ENCODE measurements at places on chromosomes 5 and 9.

GRCh38 chr5:141504216-141504615 lies 15.3 kb downstream of the PCDHGC5 start:
- no peak overlapping the region for H3K27ac ChIP-seq
- H3K36me3 ChIP-seq: no peaks in the 10 kb centered on the region
- H3K4me1 ChIP-seq: peaks cover 5% of the 10 kb centered on the region
- H3K4me3 ChIP-seq: no peak overlapping the region

GRCh38 chr5:181098762-181099601 lies 32.0 kb downstream of the OR2V1 start:
- no peak overlapping the region for H3K4me3 ChIP-seq
- DNase-seq: no peak
- H3K27me3 ChIP-seq: peaks cover 19% of the 10 kb centered on the region
- no peak overlapping the region for H3K27ac ChIP-seq
- H3K36me3 ChIP-seq: no peaks in the 10 kb centered on the region

DNA sequence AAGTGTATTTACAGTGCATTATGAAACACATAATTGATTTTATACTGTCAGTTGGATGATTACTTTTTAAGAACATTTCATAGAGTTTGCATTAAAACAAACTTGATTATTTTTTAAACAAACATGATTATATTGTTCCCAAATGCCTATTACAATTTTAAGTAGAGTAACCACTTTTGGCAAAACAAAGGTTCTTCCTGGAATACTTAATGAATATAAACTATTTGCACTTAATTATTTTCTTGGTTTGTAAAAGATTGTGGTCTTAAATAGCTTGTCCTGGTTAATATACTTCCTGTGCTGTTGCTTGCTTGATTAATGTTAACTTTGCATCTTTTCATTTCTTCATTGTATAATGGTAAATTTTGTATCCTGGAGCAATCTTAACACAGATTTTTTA lies 180.0 kb downstream of the CDH12 start:
- no peaks in the 10 kb centered on the region for H3K36me3 ChIP-seq
- DNase-seq: no peak
- H3K4me3 ChIP-seq: no peak overlapping the region

- no peak overlapping the region for H3K27ac ChIP-seq
- DNase-seq: no peak
- no peaks in the 10 kb centered on the region for H3K4me1 ChIP-seq
- no peaks in the 10 kb centered on the region for H3K27me3 ChIP-seq
- no peak overlapping the region for H3K4me3 ChIP-seq
- H3K36me3 ChIP-seq: no peaks in the 10 kb centered on the region
Measured at GRCh38 chr5:102628441-102629175, 126.5 kb upstream of the PAM start.

DNA sequence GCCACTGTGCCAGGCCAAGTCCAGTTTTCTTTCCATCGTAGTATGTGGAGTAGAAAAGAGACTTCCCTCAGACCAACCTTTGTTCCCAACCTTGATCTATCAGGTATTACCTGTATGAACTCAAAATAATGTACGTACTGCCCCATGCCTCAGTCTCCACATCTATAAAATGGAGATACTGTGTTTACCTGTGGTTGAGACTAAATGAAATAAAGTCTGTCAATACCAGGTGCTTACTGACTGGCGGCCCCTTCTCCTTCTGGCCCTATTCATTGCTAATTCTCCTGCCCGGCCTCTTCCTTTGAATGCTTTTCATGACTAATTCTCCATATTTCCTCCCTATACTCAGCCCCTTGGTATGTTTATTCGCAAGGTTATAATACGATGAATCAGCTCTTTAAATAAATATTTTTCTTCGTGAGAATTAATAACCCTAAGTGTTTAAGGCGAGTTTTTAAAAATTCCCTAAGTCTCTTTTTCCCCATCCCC lies 89.6 kb upstream of the BASP1 start:
- no peaks in the 10 kb centered on the region for H3K27me3 ChIP-seq
- H3K36me3 ChIP-seq: no peaks in the 10 kb centered on the region
- no peaks in the 10 kb centered on the region for H3K4me1 ChIP-seq
- H3K27ac ChIP-seq: no peak overlapping the region
- H3K4me3 ChIP-seq: no peak overlapping the region
- DNase-seq: no peak

- no peak for DNase-seq
- H3K27ac ChIP-seq: no peak overlapping the region
- no peaks in the 10 kb centered on the region for H3K4me1 ChIP-seq
- no peak overlapping the region for H3K4me3 ChIP-seq
- no peaks in the 10 kb centered on the region for H3K27me3 ChIP-seq
- no peaks in the 10 kb centered on the region for H3K36me3 ChIP-seq
Measured at GRCh38 chr5:64653766-64654560, 36.3 kb upstream of the SHISAL2B start.

DNA sequence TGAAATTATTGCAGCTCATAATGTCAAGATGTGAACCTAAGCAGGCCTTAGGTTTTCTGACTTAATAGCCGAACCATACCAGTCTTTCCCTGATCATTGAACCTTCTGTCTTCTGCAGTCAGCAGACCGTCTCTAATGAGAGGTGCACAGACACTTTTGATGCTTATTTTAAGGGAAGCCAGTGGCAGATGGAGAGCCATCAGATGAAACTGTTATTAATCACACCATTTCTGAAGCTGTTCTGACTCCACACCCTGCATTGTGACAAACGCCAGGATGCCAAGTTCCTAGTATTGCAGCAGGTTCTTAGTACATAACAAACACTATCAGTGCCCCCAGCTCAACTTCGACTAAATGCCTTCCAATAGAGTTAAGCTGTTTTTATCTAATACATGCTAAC lies 43.0 kb downstream of the PIK3R1 start:
- H3K4me3 ChIP-seq: no peak overlapping the region
- DNase-seq: no peak
- peaks cover 7% of the 10 kb centered on the region for H3K4me1 ChIP-seq
- no peaks in the 10 kb centered on the region for H3K36me3 ChIP-seq
- no peaks in the 10 kb centered on the region for H3K27me3 ChIP-seq
- H3K27ac ChIP-seq: peak overlapping the region; percentile 81

DNA sequence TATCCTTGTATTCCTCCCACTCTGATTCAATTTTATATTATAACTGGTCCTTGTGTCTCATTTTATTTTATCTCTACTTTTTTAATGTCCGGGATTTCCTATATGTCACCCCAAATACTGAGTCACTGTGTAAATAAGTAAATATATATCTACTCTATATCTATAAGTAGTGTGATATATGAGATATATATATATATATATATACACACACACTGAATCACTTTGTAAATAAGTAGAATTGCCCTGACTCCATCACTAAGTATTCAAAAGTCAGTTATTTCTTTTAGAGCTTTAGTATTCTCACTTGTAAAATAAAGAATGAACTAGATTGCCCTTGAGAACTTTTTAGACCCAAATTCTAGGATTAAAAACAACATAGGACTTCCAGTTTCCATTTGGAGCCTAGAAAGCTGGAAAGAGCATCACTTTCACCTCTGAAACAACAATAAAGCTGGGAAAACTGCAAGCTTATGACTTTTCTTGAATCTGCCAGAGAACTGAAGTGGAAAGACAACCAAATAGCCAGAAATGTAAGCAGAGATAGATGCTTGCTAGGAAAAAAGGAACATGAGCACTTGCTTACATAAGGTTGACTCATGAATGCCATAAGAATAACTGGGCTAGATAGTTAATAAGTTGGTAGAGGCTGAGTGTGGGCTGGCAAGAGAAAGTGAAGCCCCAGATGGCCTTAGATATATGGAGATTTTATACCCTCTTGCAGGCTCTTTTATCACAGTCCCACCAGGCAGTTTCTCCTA lies 171.1 kb upstream of the TLX3 start:
- H3K36me3 ChIP-seq: no peaks in the 10 kb centered on the region
- H3K4me1 ChIP-seq: no peaks in the 10 kb centered on the region
- DNase-seq: no peak
- H3K4me3 ChIP-seq: no peak overlapping the region
- no peaks in the 10 kb centered on the region for H3K27me3 ChIP-seq

- H3K27me3 ChIP-seq: no peaks in the 10 kb centered on the region
- H3K36me3 ChIP-seq: no peaks in the 10 kb centered on the region
- no peak overlapping the region for H3K4me3 ChIP-seq
- no peak for DNase-seq
- no peaks in the 10 kb centered on the region for H3K4me1 ChIP-seq
- H3K27ac ChIP-seq: no peak overlapping the region
Measured at GRCh38 chr5:135373736-135374515, 25.1 kb downstream of the MACROH2A1 start.

- no peak overlapping the region for H3K27ac ChIP-seq
- H3K27me3 ChIP-seq: no peaks in the 10 kb centered on the region
- no peak for DNase-seq
Measured at GRCh38 chr9:131994364-131995125, 85.1 kb downstream of the MED27 start.

- H3K27ac ChIP-seq: no peak overlapping the region
- H3K36me3 ChIP-seq: no peaks in the 10 kb centered on the region
- peaks cover 22% of the 10 kb centered on the region for H3K4me1 ChIP-seq
Measured at GRCh38 chr9:1048231-1048619, 1.9 kb upstream of the DMRT2 start.

- H3K27ac ChIP-seq: no peak overlapping the region
- no peaks in the 10 kb centered on the region for H3K4me1 ChIP-seq
- no peaks in the 10 kb centered on the region for H3K27me3 ChIP-seq
- no peak for DNase-seq
Measured at GRCh38 chr5:82295144-82295543, 17.0 kb upstream of the RPS23 start.

- H3K4me3 ChIP-seq: no peak overlapping the region
- H3K27me3 ChIP-seq: no peaks in the 10 kb centered on the region
- no peaks in the 10 kb centered on the region for H3K4me1 ChIP-seq
- no peak overlapping the region for H3K27ac ChIP-seq
Measured at GRCh38 chr5:16726538-16726946, 109.7 kb upstream of the RETREG1 start.

DNA sequence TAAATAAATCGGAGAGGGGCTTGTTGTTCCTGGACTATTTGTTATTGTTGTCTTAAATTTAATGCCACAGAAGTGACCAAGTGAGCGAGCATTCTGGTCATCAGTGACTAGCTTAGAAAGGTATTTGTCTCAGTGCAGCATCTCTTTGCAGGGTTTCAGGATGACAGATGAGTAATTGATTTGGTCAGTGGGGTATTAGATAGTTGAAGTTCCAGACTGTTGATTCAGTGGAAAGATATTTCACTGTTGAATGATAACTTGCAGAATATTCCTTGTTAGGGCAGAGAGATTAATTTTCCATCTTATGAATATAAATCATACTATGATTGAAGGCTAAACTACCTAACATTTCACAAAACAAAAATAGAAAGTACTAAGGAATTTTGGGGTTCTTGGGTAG lies 122.4 kb downstream of the TRIO start:
- H3K27ac ChIP-seq: no peak overlapping the region
- no peaks in the 10 kb centered on the region for H3K4me1 ChIP-seq
- no peaks in the 10 kb centered on the region for H3K27me3 ChIP-seq
- H3K36me3 ChIP-seq: no peaks in the 10 kb centered on the region
